ENCODE measurements at places on chromosomes 2 and 18.

GRCh38 chr2:28161466-28161865, 231.2 kb upstream of the FOSL2 start:
- DNase-seq, result no peak

DNA sequence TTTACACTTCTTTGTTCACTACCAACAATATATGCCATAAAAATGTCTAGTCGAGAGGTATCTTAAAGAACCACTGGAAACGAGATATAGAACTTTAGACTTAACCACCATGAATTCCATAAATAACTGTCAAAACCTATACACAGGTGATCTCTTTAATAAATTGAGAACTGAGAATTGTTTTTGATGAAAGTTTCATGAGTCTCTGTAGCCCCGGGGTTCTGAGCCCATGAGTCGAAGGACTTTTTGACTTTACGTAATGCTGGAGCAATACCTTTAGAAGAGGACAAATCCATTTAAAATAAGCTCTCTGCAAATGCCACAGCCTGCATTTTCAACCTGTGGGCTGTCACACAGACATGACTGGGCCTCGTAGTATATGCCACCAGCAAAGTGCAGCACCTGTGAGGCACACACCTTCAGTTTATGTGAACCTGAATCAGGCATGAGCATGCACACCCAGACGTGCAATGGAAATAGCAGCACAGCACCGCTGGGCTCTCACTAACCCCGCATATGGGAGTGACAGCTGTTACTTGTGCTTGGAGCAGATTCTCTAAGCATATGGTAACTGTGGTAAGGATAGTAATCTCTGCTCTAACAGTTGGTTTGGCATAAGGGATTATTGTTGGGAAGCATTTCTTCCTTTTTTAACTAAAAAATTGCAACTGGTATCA, 383.2 kb downstream of the SOCS6 start:
- no peak for DNase-seq

DNA sequence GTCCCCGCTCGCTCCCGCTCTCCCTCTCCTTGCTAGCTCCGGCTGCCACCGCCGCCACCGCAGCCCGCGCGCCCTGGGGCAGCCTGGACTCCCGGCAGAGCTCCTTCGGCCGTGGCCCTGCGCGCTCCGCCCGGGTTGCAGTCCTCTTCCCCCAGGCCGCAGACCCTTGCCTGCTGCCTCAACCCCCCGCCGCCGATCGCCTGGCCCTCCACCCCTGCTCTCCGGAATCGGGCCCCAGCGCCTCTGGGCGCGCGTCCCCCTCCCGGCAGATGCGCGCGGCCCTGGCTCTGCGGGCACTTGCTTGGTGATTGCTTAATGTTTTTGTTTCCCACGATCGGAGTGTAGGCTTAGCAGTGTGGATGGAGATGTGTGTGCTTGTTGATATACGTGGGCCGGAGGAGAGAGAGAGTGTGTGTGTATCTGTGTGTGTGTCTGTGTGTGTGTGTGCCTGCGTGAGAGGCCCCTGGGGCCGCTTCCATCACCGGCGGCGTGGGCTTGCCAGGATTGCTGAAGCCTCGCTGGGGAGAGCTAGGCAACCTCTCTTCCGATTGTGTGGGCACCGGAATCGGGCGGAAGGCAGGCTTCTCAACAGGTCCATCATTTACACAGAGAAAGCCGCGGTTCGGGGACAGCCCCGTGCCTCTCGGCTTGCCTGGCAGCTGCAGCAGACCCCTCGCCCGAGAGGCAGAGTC, 877 bp downstream of the INHBB start:
- no peak for DNase-seq

DNA sequence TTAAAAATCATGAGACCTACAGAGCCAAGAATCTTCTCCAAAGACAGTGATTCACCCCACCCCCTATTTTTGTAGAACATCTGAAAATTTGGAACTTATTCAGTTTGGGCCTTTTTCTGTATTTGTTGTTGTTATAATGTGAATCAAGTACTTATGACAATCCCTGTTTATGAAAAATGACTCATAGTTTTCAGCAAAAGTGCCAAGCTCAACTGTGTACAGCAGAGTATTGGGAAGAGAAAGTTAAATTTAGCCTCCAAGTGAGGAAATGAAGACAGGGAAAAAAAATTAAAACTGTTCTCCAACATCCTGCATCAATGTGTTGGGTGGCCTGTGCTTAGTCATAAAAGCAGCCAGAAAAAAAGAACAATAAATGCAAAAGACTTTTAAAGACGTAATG, 46.2 kb downstream of the LRATD1 start:
- DNase-seq, result no peak

- no peak for DNase-seq
These were observed 42.9 kb downstream of the KIAA1328 start for GRCh38 chr18:36871801-36872200.

GRCh38 chr2:109715313-109715805, 78.7 kb upstream of the RGPD5 start:
- DNase-seq, result no peak

DNA sequence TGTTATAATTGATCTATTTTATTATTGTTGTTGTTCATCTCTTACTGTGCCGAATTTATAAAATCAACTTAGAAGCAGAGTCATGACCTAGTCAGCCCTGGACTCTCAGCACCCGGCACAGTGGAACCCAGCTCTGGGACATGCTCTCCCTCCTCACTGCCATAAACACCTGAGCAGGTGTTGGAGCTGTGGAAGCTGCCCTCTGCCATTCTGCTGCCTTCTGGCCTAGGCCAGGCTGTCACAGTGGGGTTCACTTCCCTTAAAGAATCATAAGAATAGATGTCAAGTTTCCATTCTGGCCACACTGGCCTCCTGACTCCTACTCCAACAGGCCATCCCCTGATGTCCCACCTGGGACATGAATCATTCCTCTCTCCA, 192.2 kb downstream of the ZFP36L2 start:
- no peak for DNase-seq

DNA sequence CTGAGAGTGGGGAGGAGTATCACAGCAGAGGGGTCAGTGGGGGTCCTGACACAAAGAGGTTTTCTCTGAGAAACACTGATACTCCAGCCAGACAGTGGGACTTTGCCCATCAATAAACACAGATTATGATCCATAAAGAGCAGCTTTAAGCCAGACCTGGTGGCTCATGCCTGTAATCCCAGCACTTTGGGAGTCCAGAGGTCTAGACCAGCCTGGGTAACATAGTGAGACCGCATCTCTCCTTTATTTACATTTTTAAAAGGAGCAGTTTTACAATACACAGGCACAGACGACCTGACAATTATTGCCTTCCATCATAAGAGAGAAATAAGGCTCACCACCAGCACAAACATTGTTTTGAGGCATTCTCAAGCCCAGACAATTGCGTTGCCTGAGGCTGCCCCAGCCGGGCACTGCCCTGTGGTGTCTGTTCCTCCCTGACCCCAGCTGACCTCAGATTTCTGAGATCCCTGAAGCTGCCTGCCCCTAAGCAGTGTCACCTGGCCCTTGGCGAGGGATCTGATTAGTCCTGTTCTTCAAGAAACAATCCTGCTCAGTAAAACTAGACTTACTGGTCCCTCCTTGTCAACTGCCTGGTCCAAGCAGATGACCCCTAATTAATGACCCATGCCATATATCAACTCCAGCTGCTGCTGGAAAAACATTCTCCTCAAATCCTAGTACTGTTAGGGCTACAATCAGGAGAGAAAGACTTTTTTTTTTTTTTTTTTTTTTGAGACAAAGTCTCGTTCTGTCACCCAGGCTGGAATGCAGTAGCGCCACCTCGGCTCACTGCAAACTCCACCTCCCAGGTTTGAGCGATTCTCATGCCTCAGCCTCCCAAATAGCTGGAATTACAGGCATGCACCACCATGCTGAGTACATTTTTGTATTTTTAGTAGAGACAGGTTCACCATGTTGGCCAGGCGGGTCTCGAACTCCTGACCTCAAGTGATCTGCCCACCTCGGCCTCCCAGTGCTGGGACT, 59.4 kb upstream of the SOS1 start:
- no peak for DNase-seq

GRCh38 chr2:10119601-10120157, 2.9 kb upstream of the RRM2 start:
- DNase-seq, result no peak

DNA sequence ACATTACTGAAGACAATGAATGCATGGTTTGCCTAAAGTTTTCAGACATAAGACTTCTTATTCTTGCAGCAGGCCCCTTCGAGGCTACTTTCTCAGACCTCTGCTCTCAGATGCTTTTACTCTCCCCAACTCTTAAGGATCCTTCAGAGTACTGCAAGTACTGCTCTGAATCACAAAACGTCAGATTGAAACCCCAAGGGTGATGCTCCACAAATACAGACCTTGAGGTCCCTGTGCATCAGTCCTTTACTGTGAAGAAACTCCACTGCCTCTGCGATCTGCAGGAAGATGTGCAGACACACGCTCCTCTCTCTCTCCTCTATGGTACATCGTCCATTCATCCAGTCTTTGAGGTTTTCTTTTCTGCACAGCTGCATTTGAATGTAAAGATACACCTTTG, 52.8 kb downstream of the EIF2AK3 start:
- no peak for DNase-seq

DNA sequence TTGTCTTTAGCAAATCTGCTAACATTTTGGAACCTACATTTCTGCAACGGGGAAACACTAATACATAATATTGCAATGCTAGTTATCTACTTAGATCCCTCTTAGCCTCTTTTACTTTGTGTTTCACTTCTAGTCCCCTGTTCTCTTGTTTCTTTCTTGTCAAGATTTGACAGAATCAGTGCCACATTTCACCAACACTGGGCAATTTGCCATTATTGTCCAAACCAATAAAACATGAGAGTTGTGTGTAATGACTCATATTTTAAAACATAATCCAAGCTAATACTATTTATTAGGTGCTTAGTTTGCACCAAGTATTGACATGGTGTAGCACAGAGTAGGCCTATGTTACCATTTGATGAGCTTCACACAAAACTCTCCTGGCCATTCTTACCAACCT, 33.7 kb upstream of the ACVR1C start:
- DNase-seq, result no peak

DNA sequence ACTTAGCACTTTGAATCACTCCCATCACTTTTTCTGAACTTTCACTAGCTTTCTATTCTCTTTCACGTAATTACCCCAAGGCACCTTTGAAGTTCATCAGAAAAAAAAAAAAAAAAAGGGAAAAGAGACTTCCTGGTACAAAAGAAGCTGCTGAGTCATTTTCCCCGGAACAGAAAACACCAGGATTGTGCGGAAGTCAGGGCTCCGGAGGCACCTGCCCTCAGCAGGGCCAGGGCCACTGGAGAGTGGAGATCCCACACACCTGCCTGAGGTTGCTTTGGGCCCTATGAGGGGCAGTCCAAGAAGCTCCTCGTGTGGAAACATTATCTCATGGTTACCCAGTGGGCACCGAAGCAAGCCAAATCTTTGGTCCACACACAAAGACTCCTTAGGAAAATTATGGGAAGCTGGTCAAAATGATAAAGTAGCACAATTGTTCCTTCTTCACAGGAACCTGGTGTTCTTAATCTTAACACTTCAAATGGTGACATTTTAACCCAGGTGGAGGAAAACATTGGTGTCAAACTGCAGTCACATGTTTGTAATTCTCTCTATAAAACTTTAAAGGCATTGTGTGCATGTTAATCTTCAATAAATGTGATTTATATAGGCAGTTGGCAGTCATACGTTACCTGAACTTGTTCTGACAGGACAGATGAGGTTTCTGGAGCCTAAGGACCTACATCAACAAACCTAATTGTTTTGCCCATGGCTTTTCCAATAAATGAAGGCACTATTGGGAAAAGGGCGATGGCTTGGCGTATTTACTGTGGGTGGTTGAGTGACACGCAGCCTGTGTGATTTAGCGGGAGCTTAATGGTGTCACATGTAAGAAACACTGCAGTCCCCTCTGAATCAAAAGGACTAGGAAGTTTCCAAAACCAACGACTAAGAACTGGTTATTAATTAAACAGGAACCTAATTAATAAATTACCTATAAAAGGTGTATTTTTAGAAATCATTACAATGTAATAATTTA, 23.4 kb upstream of the FAM110C start:
- no peak for DNase-seq

- DNase-seq, result no peak
These were observed 334.0 kb downstream of the SOCS6 start for GRCh38 chr18:70622622-70623419.

GRCh38 chr2:24768013-24768412, 25.2 kb downstream of the PTRHD1 start:
- DNase-seq, result no peak

DNA sequence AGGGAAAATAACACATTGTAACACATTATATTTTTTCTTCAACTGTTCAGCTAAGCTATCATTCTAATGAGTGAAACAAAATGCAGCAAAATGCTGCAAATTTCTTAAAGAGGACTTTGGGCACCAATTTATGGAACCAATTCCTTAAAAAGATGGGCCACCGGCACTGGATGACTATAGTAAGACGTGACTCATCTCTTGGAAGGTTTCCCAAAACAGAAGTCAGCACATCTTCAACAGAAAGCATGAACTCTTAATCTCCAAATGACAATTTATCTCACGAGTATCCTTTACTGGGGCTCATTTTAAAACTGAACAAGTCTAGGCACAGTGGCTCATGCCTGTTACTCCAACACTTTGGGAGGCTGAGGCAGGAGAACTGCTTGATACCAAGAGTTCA, 213.4 kb downstream of the CDH20 start:
- no peak for DNase-seq

GRCh38 chr2:100561191-100561590, 1.6 kb upstream of the PDCL3 start:
- no peak for DNase-seq

Measured in cortex of kidney (tissue), 1 donor.